Stimulated activated naive B cell treated with anti-CD40 and anti-IgM and Interleukin-4, amounts not matched to agents 10 μg/mL and 1 μg/mL and 100 μg/mL, for 72 hours (primary cell): ENCODE measurements at places on chromosomes 6 and 20.

- DNase-seq = no peak
Observed at GRCh38 chr6:71324194-71324785, 35.7 kb downstream of the OGFRL1 start.

GRCh38 chr20:51076786-51077685 lies 54.1 kb upstream of the KCNG1 start:
- no peak for DNase-seq

GRCh38 chr6:166598441-166599138 lies 12.1 kb upstream of the RAMACL start:
- no peak for DNase-seq

DNA sequence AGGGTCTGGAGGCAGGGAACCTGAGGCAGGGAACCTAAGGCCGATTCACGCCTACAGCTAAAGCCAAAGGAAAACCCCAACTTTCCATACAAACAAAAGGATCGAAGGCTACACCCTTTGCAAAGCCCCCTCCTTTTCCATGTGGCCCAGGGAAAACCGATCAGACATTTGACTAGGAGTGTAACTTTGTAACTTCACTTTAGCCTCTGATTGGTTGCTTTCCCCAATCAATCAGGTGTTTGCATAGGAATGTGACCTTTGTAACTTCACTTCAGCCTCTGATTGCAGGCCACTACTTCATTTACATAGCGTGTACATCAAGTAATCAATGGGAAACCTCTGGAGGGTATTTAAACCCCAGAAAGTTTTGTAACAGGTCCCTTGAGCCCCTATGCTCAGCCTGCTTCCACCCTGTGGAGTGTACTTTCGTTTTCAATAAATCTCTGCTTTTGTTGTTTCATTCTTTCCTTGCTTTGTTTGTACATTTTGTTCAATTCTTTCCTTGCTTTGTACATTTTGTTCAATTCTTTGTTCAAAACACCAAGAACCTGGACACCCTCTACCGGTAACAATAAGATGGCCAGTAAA lies 43.3 kb downstream of the CHD6 start:
- DNase-seq = no peak

- DNase-seq = no peak
Observed at GRCh38 chr20:4350096-4350495, 334.7 kb upstream of the RNF24 start.

- DNase-seq = peak; percentile 46
Observed at GRCh38 chr6:90369024-90369519, 72.4 kb upstream of the BACH2 start.

GRCh38 chr20:44609516-44610312 lies 27.3 kb downstream of the PKIG start:
- DNase-seq = peak; percentile 57

DNA sequence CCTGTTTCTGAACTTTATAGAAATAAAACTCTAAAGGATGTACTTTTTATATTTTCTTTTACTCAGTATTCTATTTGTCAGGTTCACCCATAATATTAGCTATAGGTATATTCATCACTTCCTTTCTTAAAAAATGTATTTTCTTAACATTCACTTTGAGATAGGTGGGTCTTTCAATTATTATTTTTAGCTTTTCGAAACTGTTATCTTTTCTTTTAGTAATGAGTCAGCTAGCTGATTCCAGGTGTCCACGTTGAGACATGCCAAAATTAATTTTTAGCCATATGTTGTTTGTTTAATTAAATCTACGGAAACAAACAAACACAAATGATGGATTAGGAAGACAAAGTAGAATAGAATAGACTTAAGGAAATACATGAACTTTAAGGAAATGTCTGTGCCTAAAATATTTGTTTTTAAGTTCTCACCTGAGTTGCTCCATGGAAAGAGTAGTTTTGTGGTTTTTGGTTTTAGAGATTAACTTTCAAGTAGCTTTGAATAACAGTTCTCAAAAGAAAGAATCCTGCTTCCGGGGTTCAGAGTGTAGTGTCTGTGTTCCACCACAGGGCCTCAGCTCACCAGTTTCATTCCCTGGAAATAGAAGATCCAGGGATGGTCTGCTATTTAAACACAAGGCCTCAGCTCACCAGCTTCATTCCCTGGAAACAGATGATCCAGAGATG lies 435.0 kb downstream of the HAO1 start:
- no peak for DNase-seq

- DNase-seq = no peak
Observed at GRCh38 chr6:156647140-156647784, 129.9 kb upstream of the ARID1B start.

DNA sequence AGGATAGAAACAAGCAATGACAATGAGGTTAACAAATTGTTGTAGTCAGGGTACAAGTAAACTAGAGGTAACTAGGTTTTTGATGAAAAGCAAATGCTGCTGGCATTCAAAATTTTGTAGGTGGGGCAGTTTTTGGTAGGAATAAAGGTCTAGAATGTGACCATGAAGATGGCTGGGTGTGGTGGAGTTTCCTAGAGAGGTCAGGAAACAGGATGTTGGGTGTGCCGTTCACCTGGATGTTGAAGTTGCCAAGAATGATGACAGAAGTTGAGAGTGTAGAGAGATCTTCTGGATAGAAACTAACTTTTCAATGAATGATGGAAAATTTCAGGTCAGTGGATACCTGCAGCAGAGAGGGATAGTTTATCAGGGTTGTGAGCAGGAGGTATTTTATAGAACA lies 22.7 kb downstream of the MAPK14 start:
- DNase-seq = no peak

GRCh38 chr20:8127553-8128255 lies 4.4 kb upstream of the PLCB1 start:
- no peak for DNase-seq

GRCh38 chr20:47540443-47541354 lies 39.0 kb downstream of the NCOA3 start:
- DNase-seq = no peak

DNA sequence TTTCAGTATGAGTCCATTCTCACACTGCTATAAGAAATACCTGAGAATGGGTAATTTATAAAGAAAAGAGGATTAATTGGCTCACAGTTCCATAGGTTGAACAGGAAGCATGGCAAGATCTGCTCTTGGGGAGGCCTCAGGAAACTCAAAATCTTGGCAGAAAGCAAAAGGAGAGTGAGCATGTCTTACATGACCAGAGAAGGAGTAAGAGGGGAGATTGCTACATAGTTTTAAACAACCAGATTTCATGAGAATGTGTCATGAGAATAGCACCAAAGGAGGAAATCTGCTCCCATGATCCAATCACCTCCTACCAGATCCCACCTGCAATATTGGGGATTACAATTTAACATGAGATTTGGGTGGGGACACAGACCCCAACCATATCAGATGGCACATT lies 672.4 kb downstream of the HTR1B start:
- no peak for DNase-seq

DNA sequence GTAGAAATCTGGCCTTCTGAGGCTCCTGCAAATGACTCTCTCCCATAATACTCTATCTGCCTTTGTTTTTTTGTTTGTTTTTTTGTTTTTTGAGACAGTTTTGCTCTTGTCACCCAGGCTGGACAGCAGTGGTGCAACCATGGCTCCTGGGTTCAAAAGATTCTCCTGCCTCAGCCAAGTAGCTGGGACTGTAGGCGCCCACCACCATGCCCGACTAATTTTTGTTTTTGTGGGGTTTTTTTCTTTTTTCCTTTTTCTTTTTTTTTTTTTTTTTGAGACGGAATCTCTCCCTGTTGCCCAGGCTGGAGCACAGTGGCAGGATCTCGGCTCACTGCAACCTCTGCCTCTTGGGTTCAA lies 16.6 kb upstream of the STK38 start:
- no peak for DNase-seq

DNA sequence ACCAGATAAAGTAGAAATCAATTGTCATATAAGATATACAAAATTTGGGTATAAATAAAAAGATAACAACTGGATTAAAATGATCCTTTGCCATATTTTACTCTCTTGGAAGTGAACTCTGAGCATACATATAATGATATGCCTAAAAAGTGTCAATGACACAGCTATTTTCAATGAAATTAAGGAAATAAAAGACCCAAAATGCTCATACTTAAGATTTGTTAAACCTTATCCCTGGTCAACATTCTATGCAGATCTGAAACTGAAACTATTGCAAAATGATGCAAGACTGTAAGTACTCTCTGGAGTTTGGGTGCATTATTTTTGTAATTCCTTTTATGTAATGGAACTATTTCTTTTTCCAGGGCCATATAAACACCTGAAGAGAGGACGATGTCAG lies 119.0 kb upstream of the SGK1 start:
- DNase-seq = no peak

DNA sequence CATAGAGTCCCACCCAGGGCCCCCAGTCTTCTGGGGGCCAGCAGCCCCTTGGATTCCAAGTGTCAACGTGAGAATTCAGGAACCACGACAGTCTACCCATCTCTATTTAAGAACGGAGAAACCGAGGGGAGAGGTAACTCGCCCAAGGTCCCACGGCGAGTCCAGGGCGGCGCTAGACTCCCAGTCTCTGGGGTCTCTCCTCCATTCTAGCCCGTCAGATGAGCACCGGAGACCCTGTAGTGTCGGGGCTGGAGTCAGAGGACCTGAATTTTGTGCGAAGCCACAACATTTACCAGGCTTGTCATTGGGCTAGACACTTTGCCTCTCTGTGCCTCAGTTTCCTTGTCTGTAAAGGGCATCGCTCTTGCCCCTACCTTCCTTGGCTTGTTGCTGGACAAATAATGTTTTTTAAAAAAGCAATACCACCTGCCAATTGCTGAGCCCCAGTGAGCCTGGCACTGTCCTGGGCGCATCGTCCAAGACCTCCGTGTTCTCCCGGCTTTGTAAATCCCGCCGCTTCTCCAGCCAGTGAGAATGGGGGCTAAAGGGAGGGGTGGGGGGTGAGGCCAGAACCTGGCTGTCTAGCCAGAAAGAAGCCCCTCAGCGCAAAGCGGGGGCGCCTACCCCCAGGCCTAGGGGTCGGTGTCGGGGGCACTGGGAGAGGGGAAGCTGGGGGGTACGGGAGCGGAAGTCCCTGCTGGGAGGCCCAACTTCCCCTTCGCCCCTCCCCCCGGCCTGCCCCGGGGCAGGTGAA lies 91.7 kb downstream of the NCR2 start:
- DNase-seq = no peak

DNA sequence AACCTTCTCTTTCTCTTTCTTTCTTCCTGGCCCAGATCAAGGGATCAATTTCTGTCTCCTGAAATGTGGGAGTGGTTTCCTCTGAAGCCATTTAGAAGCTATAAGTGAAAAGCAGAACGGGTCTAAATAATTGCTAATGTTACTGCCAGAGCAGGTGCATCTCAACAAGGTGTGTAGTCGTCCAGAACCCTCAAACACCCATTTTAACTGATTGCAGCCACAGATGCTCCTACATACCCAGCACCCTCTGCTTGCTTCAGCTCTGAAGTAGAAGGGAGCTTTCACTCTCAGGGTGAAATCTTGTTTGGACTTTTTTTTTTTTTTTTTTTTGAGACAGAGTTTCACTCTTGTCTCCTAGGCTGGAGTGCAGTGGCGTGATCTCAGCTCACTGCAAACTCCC lies 592.1 kb upstream of the ARID1B start:
- DNase-seq = no peak

- no peak for DNase-seq
Observed at GRCh38 chr6:159110013-159110412, 59.2 kb upstream of the FNDC1 start.

GRCh38 chr6:108777536-108777935 lies 70.7 kb upstream of the ARMC2 start:
- DNase-seq = no peak

GRCh38 chr6:166112580-166112979 lies 55.1 kb downstream of the TBXT start:
- no peak for DNase-seq

GRCh38 chr20:33068251-33068939 lies 11.0 kb upstream of the BPIFB4 start:
- no peak for DNase-seq

- DNase-seq = no peak
Observed at GRCh38 chr6:160010067-160010466, 41.2 kb downstream of the IGF2R start.

- no peak for DNase-seq
Observed at GRCh38 chr6:38150681-38151296, 331.3 kb downstream of the ZFAND3 start.

DNA sequence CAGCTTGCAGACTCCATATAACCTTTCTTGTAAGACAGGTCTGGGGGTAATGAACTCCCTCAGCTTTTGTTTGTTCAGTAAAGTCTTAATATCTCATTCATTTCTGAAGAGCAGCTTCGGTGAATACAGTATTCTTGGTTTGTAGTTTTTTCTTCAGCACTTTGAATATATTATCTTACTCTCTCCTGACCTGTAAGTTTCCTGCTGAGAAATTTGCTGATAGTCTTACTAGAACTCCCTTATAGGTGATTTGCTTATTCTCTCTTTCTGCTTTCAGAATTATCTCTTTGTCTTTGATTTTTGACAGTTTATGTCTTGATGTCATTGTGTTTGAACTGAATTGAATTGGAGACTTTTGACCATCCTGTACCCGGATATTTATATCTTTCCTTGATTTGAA lies 35.3 kb upstream of the SLC22A3 start:
- DNase-seq = no peak
